ENCODE measurements at places on chromosomes 16 and 17.

GRCh38 chr16:22961206-22961605 lies 147.2 kb downstream of the HS3ST2 start:
- no peak for DNase-seq

DNA sequence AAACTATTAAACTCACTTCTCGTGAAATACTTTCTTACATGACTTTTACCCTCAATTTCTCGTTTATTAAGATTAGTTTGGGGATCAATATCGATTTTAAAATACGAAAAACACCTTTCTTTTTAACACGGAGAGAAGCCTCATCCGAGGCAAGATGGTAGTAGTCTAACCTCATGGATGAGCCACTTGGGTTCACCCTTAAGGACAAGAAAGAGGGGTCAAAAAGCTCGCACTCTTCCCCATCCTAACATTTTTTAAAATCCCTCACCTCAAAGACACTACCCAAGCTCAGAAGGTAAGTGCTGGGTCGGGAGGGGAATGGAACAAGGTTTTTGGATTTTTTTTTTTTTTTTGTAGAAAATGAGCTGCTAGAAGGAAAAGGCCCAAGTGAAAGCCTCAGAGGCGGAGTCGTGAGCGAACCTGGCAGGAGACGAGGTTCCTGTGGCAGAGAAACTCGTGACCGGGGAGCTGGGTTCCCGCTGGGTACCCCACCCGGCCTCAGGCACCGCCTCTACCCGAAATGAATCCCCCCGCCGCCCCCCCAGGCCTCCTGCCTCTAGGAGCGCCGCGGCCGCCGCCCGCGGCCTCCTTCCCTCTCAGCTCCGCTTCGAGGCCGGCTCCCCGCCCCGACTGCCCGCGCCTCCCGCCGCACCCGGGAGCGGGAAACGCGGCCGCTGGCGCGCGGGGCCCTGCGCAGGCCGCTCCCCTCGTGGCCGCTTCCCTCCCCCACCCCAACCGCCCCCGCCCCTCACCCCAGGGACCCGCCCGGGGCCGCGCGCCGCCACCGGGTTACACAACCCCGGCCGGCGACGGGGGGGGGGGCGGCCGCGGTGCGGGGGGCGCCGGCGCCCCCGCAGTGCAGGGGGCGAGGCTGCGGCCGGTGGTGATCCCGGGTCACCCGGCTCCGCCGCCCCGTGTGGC lies 1.6 kb downstream of the NUFIP2 start:
- DNase-seq: peak; percentile 63

GRCh38 chr17:2611627-2612026 lies 18.2 kb downstream of the PAFAH1B1 start:
- no peak for DNase-seq

DNA sequence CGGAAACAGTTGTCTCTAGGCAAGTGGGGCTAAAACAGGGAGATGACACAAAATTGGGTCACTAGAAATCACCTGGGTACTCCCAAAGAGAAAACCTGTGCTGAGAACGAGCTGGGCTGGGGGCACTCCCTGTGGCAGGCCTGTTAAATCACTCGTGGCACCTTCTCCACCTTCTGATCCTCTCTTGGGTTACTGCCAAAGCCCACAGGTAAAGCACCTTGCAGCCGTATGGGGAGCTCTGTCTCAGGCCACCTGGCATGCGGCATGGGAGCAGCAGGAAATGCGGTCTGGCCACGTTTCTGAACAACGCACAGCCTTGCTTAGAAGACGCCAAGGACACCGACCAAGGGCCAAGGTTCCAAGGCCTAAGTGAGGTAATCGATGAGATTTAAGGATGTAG lies 21.5 kb upstream of the ICAM2 start:
- no peak for DNase-seq

GRCh38 chr16:80447241-80447640 lies 93.6 kb upstream of the DYNLRB2 start:
- DNase-seq: no peak

DNA sequence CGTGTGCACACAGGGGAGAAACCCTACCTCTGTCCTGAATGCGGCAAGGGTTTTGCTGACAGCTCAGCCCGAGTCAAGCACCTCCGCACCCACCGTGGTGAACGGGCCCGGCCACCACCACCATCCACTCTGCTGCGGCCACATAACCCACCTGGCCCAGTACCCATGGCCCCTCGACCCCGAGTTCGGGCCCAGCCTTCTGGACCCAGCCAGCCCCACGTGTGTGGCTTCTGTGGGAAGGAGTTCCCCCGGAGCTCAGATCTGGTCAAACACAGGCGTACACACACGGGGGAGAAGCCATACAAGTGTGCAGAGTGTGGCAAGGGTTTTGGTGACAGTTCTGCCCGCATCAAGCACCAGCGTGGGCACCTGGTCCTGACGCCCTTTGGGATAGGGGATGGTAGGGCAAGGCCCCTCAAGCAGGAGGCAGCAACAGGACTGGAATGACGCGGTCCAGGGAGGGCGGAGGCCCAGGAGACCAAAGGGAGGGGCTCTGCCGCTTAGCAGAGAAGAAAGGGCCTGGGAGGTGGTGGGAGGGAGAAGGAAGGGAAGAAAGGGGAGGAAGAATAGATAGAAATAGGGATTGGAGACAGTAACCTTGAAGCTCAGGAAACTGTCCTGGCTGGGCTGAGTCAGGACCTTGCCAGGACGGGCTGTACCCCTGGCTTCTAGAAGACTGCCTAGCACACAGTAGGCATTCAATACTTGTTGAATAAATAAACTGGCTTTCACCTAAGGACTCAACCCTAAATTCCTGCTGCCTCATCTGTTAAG lies 3.6 kb downstream of the ZNF48 start:
- DNase-seq: no peak

Measured in nephron progenitor cell (in vitro differentiated cells).